ENCODE measurements at places on chromosomes 13 and 19.

- no peak for DNase-seq
These were observed 86.0 kb downstream of the ZNF726 start for GRCh38 chr19:24000656-24001055.

DNA sequence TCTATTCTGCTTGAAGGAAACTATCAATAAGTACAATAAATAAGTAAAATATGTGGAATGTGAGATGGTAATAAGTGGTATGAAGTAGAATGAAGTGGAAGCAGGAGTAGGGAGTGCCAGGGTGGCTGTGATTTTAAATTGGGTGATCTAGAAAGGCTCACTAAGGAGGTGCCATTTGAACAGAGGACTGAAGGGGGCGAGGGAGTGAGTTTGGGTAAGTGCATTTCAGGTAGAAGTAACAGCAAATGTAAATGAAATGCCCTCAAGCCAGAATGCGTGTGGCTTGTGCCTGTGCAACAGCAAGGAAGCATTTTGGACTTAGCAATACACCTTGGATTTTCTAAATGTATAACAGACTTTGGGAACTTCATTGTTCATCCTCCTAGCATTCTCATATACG lies 77.1 kb downstream of the CCNA1 start:
- DNase-seq: no peak

DNA sequence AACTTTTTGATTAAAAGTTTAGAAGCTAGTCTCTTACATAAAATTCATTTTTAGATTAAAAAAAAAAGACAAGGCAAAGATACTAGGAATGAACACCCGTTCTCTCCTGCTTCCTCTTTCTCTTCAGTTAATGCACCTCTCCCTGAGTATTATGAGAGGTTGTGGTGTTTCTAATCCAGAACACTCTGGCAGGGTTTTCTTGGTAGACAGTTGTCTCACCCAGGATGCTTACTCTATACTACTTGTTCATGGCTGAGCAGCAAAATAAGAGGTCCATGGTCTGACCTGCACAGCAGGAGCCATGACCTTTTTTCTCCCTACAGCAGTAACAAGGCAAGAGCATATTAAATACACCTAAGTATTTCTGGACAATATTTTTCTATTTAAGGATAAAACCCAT lies 62.0 kb downstream of the MICU2 start:
- DNase-seq: no peak

DNA sequence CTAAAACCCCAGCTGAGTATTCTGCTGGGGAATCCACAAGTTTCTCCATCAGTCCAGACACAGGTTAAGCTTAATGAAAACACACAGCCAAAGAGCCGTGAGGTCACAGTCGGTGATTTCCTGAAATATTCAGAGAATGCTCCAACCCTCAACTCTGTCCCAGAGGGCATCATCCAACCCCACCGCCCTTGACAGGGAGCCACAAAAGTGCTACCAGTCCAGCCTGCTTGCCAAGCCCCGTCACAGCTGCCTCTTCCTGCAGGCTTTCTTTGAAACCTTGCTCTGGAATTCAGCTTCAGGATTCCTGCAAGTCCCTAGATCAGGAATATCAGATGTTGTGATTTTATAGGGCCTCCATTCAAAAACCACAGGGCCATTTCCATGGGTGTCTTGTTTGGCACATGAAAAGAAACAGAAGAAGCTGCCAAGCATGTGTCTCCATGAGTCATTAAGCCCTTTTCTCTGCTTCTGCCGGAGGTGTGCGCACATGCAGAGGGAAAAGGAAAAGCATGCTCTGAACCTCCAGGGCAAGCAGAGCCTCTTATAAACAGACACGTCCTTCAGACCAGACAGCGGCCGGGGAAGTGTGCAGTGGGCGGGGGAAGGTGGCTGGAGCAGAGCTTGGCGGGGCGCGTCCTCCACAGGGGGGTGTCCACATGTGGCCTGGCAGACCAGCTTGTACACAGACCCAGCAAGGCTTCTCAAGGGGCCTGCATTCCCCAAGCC lies 164.7 kb downstream of the KATNAL1 start:
- DNase-seq: no peak

- no peak for DNase-seq
These were observed 121.0 kb downstream of the CRYL1 start for GRCh38 chr13:20404488-20405222.

DNA sequence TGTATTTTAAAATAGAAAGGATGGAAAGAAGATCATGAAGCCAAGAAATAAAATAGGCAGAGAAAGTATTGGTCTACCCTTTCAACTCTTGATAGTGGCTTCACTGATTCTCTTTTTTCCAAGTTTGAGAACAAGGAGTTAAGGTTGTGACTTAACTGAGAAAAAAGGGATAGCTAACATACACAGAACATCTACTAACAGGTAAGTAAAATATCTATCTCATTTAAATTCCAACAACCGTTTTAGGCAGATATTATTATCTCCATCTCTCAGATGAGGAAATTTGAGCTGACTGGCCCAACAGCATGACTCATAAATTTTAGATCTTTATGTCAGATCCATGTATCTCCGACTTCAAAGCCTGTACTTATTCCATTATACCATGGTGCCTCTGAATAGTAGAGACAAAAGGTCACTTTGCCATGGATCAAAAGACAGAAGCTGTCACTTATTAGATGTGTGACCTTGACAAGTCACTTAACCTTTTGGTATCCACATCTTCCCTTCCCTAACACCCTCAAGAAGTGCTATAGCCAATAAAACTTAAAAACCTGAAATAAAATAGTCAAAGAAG lies 152.1 kb downstream of the DACH1 start:
- no peak for DNase-seq

- no peak for DNase-seq
These were observed 120.3 kb downstream of the LIG4 start for GRCh38 chr13:108095036-108095435.

DNA sequence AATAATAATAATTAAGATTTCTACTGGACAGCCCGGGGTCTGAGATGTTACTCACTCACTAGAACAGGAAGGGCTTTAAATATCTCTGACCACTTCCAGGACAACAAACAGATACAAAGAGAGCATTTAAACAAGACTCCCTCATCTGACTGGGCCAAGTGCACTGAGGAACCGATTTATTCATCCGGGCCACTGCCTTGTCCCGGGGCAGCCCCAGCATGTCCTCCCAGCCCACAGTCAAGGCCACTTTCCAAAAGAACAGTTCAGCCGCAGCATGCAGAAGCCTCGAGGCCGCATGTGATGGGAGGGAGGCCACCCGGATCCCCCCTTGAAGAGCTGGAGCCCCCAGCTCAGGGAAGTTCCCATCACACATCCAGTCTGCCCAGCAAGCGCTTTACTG lies 30.5 kb downstream of the MLLT1 start:
- no peak for DNase-seq

Measured in NCI-H2107 (cell line).